ENCODE measurements at places on chromosomes 5 and 9.

GRCh38 chr9:133474215-133474614, 4.7 kb downstream of the SLC2A6 start:
- no peak for DNase-seq

GRCh38 chr9:36492865-36493264, 79.8 kb upstream of the MELK start:
- DNase-seq: no peak

DNA sequence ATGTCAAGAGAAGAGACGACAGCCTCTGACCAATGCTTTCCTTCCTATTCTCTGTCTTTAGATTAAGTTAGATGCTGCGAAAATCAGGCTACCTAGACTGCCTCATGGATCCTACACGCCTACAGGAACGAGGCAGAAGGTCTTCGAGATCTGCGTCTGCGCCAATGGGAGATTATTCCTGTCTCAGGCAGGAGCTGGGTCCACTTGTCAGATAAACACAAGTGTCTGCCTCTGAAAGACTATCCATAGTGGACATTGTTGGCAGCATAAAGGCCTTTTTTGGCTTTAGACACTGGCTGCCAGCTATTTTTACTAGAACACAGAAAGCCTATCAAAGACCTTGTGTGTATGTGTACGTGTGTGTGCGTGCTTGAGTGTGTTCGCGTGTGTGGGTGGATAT, 90.9 kb upstream of the PPP1R2B start:
- no peak for DNase-seq

- no peak for DNase-seq
These were observed 269.9 kb downstream of the CDK5RAP2 start for GRCh38 chr9:120310035-120310434.

DNA sequence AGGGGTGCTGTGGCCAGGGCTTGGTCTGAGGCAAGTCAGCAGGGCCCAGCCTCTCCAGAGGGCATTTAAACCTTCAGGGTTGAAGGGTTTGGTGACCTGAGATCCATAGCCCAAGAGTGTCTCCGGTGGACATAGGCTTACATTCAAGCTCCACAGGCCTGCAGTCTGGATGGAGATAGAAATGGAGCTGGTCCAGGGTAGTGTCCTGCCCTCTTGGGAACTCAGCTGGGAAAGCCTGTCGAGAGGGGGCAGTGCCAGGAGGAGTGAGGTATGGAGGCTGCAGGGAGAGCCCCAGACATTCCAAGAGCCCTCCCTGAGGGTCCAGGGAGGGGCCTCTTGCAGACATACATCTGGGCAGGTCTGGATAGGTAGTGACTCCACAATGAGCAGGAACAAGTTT, 177.0 kb upstream of the MVB12B start:
- no peak for DNase-seq
